Activated naive CD8-positive, alpha-beta T cell treated with anti-CD3 and anti-CD28 coated beads, Interleukin-2, amount 50 U/mL, for 24 hours (primary cell): ENCODE measurements at places on chromosomes 6 and 20.

DNA sequence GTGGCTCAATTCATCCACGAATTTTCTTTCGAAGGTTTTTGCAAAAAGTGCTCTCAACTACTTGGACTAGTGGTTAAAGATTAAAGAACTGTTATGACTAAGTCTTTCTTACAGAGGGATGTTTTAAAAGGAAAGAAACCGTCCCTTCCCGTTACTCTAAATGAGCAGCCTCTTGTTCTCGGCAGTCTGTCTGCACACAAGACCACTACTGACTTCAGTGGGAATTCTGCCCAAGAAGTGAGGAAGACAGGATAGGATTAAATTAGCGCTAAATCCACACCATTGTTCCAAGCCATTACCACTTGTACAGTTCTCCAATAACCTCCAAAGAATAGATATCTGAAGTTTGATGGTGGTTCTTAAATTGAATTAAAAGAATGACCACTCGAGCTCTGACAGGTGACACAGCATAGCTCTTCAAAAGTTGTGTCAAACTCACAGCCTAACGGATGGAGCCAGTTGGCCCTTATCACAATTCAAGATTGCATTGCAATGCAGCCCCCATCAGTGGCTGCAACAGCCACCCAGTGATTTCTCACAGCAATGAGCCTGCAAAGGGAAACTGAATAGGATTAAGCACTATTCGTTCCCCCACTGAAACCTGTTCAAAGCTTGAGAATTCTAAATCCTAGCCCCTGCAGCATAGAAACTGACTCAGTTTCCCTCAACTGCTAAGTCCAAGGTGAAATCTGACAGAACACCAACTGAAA, 1.8 kb downstream of the EPB41L2 start:
- H3K4me3 ChIP-seq: peak overlapping the region; percentile 84
- peaks cover 3% of the 10 kb centered on the region for H3K36me3 ChIP-seq
- no peak for DNase-seq
- peaks cover 33% of the 10 kb centered on the region for H3K4me1 ChIP-seq
- H3K27me3 ChIP-seq: no peaks in the 10 kb centered on the region

DNA sequence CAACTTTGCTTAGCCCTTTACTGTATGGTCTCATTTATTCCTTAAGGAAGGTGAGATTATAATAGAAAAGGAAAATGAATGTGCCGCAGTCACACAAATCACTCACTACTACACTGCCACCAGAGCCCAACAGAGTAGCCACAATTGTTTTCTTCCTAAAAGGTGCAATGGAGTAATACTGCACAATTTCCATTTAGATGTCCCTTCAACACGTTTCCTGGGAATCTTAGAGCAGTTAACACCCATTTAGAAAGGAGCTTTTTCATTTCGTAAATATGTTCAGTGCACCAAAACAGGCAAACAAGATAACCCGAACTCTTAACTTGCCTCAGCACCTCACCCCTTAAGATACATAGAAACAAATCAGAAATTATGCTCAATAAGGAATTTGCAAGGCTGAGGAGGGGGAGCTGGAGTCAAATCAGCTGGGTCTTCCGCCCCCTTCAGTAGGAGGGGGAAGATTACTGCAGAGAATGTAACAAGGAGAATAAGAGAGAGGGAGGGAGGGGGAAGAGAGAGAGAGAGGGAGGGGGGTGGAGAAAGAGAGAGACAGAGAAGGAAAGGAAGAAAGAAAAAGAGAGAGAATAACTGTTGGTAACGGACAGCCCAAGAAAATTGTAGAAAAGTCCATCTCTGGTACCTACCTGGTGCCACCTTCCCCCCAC, 155.5 kb downstream of the BCAS1 start:
- no peak for DNase-seq
- peak overlapping the region; percentile 83 for H3K4me3 ChIP-seq
- no peaks in the 10 kb centered on the region for H3K36me3 ChIP-seq

DNA sequence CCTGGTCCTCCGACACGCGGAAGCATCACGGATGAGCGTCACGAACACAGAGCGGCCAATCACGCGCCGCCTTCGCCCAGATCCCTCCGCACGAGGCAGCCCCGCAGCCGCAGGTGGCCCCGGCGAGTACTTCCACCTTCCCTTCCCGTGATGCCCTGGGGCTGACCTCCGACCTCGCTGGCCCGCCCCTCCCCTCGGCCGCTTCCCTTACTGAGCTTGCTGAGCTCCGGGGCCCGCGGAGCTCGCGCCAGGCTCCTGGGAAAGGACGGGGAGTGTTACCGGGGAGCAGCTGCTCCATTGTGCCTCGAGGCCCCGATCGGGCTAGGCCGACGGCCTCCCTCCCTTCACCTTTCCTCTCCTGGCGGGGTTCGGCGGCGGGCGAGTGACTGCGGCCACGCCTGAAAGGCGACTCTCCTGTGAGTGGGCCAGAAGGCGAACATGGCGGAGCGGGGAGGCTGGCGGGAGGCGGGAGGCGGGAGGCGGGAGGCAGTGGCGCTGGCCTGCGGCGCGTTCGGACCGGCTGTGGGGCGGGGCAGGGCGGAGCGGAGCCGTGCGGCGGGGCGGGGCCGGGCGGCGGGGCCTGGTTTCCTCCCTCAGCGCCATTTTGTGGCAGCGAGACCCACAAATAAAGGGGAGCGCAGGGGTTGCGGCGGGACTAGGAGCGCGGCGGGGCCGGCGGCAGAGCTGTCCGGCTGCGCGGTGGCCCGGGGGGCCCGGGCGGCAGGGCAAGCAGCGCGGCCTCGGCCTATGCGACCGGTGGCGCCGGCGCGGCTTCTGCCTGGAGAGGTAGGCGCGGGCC, at the start of gene WTAP:
TSS of gene WTAP (plus strand) at position 589 of the 799 bp plus-strand sequence. CDS start 8,760 bp downstream, outside the sequence.
- no peaks in the 10 kb centered on the region for H3K27me3 ChIP-seq
- peaks cover 55% of the 10 kb centered on the region for H3K4me1 ChIP-seq
- H3K4me3 ChIP-seq: peak within 1 kb of the TSS; percentile 95
- H3K36me3 ChIP-seq: peaks cover 51% of the 10 kb centered on the region

DNA sequence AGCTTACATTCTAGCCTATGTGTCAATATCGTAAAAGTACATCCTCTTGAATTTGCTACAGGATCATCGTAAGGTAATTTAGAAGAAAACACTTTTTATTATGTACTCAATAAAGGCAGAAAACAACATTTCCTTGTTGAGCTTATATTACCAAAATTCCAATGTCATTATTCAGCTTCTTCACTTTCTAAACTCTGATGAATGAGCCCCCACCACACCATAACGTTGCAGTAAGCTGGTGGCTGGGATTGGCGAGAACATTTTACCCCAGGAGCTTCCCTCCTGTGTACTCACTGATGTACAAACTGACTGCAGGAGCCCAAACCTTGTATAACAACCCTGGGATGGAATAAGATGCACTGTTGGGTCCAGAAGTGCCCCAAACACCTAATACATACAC, 238.1 kb upstream of the MARCKS start:
- H3K27me3 ChIP-seq: peaks cover 1% of the 10 kb centered on the region
- H3K27ac ChIP-seq: no peak overlapping the region
- no peak for DNase-seq

- H3K4me1 ChIP-seq: peaks cover 2% of the 10 kb centered on the region
- peaks cover 13% of the 10 kb centered on the region for H3K27me3 ChIP-seq
- H3K36me3 ChIP-seq: no peaks in the 10 kb centered on the region
- no peak overlapping the region for H3K27ac ChIP-seq
- no peak overlapping the region for H3K4me3 ChIP-seq
Observed at GRCh38 chr6:39389484-39389767, 66.9 kb upstream of the KCNK16 start.

DNA sequence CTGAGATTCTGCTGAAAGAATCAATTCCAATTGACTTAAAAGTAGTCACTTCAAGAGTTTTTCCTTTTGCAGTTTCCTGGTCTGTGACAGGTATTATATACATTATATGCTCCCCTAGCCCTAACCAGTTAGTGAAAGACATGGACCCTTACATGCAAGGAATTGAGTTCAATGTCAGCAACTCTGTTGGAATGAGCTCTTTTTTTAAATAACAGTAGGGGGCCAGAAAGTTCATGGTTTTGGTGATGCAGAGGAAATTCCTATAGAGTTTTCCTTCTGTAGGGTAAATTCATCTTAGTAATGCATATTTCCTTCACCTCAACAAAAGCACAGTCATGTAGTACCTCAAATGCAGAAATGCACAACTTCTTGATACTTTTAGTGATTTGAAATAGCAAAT, 172.2 kb downstream of the KIF6 start:
- no peak overlapping the region for H3K4me3 ChIP-seq
- H3K27me3 ChIP-seq: peaks cover 18% of the 10 kb centered on the region
- H3K36me3 ChIP-seq: no peaks in the 10 kb centered on the region

- H3K36me3 ChIP-seq: peaks cover 28% of the 10 kb centered on the region
- no peak overlapping the region for H3K27ac ChIP-seq
- peak; percentile 5 for DNase-seq
- H3K27me3 ChIP-seq: no peaks in the 10 kb centered on the region
Observed at GRCh38 chr6:83057705-83058321, 7.8 kb downstream of the UBE3D start.

GRCh38 chr20:5586720-5587119, 163.5 kb upstream of the SHLD1 start:
- no peaks in the 10 kb centered on the region for H3K27me3 ChIP-seq
- peaks cover 40% of the 10 kb centered on the region for H3K4me1 ChIP-seq
- peaks cover 27% of the 10 kb centered on the region for H3K36me3 ChIP-seq
- DNase-seq: no peak
- peak overlapping the region; percentile 62 for H3K27ac ChIP-seq
- H3K4me3 ChIP-seq: no peak overlapping the region

DNA sequence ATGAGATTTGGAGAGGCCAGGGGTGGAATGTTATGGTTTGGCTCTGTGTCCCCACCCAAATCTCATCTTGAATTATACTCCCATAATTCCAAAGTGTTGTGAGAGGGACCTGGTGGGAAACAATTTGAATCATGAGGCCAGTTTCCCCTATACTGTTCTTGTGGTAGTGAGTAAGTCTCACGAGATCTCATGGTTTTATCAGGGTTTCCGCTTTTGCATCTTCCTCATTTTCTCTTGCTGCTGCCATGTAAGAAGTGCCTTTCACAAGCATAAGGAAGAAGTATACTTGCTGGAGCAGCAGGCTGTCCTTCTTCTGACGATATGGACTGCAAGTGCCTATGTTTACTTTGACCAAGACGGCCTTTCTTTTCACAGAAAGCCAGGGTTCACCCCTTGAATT, 270.5 kb downstream of the ESR1 start:
- no peak overlapping the region for H3K4me3 ChIP-seq
- no peaks in the 10 kb centered on the region for H3K4me1 ChIP-seq
- DNase-seq: no peak
- peaks cover 8% of the 10 kb centered on the region for H3K27me3 ChIP-seq
- H3K36me3 ChIP-seq: peaks cover 12% of the 10 kb centered on the region

DNA sequence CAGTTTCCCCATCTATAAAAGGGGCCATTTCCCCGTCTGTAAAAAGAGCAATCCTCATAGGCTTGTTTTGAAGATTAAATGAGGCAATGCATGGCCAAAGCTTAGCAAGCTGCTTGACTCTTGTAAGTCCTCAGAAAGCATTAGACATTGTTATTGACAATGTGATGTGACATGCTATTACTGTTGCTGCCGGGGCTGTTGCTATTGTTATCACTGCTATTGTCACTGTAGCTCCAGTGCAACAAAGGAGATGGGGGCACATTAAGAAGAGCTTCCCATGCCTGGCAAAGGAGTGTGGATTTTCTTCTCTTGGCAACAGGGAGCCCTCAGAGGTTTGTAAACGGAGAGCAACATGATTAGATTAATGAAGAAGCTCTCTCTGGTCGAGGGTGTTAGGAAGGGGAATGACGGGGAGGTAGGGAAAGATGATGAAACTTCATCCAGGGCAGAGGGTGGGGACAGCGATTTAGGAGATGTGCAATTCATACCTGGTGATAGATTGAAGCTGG, 33.1 kb upstream of the FAM83D start:
- H3K36me3 ChIP-seq: peaks cover 42% of the 10 kb centered on the region
- H3K4me1 ChIP-seq: peaks cover 59% of the 10 kb centered on the region
- H3K27ac ChIP-seq: peak overlapping the region; percentile 76
- no peak for DNase-seq
- H3K4me3 ChIP-seq: no peak overlapping the region

DNA sequence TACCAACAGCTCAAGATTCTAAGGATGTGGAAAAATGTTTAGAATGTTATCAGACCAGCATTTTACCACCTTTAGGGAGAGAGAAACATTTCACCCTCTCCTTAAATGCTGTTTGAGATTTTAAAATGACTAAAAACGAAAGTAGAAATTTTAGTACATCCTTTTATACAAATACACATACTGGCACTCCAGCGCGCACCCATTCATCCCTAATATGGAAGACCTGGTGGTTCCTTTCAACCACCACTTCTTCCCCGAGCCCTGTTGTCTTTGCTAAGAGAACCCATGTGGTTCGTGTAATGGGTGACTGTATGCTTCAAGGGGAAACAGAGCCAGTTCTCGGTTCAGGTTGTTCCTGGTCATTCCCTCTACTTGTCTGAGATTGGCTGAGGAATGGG, 21.3 kb downstream of the SPATA2 start:
- H3K27me3 ChIP-seq: no peaks in the 10 kb centered on the region
- DNase-seq: peak; percentile 32
- peaks cover 35% of the 10 kb centered on the region for H3K4me1 ChIP-seq
- H3K27ac ChIP-seq: peak overlapping the region; percentile 87
- H3K4me3 ChIP-seq: peak overlapping the region; percentile 32
